ENCODE measurements at places on chromosomes 1 and 21.

GRCh38 chr1:230385158-230385450 is 41.0 kb downstream of the PGBD5 start:
- no peak for DNase-seq

GRCh38 chr1:9984253-9984652 is 12.8 kb upstream of the RBP7 start:
- no peak for DNase-seq

DNA sequence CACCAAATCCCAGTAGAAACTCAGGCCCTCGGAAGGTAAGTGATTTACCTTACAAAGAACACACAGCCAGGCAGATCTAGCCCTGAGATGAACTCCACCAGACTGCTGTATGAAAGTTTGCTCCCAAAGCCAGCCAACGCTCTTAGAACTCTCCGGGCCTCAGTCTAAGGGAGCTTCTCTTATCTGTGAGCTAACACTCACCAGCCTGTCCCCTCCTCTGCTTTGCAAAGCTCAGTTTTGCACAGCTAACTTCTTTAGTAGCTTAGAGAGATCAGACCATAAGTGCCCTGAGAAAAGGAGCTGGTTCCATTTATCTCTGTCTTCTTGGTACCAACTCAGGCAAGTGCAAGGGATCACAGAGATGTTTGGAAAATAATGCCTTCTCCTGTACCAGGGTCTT is 195.8 kb upstream of the JUN start:
- DNase-seq: no peak

GRCh38 chr1:160189649-160190625 is at the start of gene CASQ1:
Gene CASQ1, plus strand, starts transcription at chr1:160190575. Its CDS starts 177 bp downstream, at chr1:160190752.
- no peak for DNase-seq

- no peak for DNase-seq
Measured at GRCh38 chr1:30738040-30738714, 14.8 kb upstream of the MATN1 start.

GRCh38 chr1:115782571-115783281 is 14.2 kb upstream of the CASQ2 start:
- no peak for DNase-seq

DNA sequence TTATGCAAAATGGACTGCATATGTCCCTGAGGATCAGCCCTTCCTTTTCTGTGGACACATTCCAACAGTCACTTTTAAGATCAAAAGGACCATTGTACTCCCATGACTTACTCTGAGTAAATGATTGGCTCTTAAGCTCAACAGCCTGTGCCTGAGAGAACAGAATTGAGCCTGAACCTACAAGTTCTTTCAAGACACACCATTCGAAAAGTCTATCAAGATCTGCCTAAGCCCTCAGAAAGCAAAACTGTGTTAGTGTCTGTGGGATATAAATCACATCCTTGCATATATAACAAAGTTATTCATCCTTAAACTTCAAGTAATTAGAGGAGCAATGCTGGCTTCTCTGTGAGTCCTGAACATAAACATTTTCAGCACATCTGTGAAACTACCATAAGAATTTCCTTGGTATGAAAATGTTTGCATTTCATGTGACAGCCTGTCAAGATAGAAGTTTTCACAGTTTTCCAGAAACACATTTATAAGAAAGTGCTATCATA is 41.6 kb downstream of the PCNX2 start:
- DNase-seq: no peak

GRCh38 chr1:212463565-212464285 is 31.0 kb downstream of the NENF start:
- DNase-seq: no peak

GRCh38 chr1:164602480-164603093 is 43.6 kb downstream of the PBX1 start:
- no peak for DNase-seq

All from GM18507 (cell line).